Right lobe of liver (tissue), 6 donors: ENCODE measurements at places on chromosomes 5 and 9.

- no peak for DNase-seq
Measured at GRCh38 chr9:113274474-113275156, 757 bp downstream of the CDC26 start.

GRCh38 chr5:32071351-32071944, 102.7 kb downstream of the GOLPH3 start:
- no peak for DNase-seq

- DNase-seq = no peak
Measured at GRCh38 chr5:82622205-82622604, 344.1 kb upstream of the RPS23 start.

DNA sequence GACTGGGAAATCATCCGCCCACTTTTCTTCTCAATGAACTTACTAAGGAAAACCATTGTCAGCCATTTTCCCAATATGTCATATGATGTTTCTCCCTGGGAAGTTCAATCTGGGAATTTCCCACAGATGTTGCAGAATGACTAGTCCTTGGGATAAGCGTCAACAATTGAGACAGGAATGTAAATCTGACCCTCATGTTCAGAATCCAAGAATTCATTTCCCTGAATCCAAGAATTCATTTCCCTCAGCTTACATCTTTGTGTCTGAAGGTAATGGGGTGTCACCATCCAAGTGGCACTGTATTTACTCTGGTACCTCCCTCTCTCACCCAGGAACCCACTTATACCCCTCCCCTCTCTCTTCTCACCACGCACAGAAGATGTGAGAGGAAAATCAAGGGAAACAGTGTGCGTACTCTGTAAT, 7.4 kb downstream of the KLF9 start:
- DNase-seq = no peak

DNA sequence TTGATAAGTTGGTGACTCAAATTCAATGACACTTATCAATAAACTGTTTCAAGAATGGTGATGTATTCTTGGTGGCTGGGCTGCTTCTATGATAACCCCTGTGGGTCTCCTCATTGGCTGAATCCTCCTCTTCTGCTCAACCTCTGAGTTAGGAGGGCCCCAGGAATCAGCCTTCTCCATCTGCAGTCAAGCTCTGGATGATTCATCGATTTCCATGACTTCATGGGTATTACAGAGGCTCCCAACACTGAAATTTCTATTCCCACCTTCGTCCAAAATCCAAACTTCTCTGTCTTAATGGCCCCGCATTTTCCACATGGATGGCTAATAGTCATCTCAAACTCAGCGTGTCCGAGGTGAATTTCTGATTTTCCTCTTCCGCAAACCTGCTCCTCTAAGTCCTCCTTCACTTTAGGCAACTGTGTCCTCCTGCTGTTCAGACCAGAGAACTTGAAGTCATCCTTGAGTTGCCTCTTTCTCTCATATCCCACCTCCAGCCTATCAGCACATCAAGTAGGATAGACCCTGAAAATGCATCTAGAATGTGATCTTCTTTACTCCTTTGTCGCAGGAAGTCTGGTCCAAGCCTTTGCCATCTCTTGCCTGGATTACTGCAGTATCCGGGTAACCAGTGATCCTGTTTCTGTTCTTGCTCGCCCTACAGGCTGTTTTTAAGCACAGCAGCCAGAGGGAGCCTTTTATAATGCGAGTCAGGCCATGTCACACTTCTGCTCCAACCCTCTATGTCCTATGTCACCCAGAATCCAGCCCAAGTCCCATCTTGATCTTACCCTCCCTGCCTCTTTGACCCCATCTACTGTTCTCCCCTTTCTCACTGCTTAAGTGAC, 41.4 kb upstream of the IL7R start:
- DNase-seq = no peak

DNA sequence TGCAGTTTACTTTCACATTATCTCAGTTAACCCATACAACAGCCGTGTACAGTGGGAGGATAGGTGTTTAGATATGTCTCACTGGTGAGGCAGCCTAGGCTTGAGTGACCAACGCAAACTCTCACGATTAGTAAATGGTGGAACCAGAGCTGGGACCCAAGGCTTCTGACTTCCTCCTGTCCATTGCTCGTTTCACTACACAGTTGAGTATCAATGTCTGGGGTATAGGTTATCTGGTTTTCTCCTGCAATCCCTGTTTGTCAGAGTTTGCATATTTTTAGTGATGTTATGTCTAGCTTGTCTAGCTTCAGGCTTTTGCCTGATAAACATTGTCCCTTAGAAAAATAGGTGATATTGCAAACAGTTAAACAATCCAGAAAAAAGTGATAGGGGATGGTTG, 62.6 kb downstream of the NUP214 start:
- DNase-seq = no peak

- no peak for DNase-seq
Measured at GRCh38 chr5:83377131-83377865, 94.2 kb upstream of the VCAN start.

DNA sequence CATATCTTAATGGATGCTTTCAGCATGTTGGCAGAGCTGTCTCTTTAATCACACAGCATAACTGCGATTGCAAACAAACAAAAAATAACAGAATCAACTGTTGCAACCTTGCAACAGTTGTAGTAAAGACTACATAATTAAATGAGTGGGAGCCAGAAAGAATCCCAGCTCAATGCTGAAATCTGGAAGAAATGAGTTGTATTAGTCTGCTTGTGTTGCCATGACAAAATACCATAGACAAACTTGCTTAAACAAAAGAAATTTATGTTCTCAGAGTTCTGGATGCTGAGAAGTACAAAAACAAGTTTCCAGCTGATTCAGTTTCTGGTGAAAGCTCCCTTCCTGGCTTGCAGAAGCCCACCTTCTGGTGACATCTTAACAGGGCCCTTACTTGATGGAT, 260.9 kb upstream of the TUSC1 start:
- no peak for DNase-seq

DNA sequence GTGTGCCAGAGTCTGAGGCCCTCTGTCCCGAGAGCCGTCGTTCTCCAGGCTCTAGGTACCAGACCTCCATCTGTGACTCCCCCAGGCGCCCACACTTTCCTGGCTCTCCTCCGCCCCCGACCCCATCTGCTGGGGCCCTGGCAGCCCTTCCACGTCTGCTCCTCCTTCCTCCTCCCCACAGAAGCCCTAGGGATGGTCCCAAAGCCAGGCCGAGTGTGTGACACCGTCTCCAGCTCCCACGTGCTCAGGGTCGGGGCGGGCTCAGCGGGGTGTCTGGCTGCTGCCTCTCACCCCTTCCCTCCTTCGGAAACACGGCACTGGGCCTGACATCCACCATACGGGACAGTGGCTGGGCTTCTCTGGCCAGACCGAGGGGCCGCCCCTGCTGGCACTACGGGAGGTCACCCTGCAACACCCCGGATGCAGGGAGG, 20.5 kb upstream of the SLC6A19 start:
- no peak for DNase-seq

- DNase-seq = no peak
Measured at GRCh38 chr9:79658926-79659325, 87.2 kb downstream of the TLE4 start.

GRCh38 chr9:120645760-120646159, 65.8 kb upstream of the CDK5RAP2 start:
- no peak for DNase-seq

- DNase-seq = no peak
Measured at GRCh38 chr9:122814545-122814944, 13.8 kb downstream of the PDCL start.

DNA sequence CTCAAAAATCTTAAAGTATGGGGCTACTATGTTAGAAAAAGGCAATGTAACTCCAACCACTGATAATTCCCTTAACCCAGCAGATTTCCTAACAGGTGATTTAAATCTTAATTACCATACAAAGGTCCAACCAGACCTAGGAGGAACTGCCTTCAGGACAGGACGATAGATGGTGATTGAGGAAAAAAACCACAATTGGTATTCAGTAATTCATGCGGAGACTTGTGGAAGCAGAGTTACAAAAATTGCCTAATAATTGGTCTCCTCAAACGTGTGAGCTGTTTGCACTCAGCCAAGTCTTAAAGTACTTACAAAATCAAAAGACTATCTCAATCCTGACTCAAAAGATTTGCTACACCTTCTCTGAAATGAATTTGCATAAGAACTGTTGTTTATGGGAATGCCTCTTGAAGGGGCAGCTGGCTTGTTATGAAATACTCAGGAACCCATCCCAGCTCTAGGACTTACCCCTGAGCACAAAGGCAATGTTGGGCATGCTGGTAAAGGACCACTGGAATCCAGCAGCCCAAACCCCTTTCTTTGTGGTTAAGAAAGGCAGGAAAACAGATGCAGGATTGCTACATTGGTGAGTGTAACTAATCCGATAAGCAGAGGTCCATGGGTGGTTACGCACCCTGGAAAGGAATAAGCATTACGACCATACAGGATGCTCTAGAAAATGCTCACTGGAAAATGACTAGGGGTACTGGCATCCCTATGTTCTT, 26.7 kb upstream of the EPB41L4A start:
- DNase-seq = no peak

DNA sequence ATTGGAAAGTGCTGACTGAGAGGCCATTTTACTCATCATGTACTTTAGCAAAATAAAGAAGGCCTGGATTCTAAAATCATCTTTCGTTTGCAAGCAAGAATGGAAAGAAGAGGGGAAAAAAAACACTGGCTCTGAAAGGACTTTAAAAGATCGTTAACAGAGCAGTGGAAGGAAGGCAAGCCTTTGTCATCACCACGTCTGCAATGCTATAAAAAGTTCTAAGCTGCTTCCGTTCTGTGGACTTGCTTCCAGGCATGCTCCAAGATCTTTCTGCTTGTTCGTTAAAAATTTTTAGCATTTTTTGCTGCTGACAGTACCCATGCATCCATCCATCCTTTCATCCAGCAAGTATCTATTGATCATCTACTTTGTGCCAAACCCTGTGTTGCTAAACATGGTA, 226.5 kb downstream of the GABBR2 start:
- DNase-seq = no peak

- DNase-seq = no peak
Measured at GRCh38 chr9:136282272-136282861, 21.5 kb downstream of the CCDC187 start.

- DNase-seq = no peak
Measured at GRCh38 chr9:34601937-34602573, 9.8 kb downstream of the RPP25L start.

DNA sequence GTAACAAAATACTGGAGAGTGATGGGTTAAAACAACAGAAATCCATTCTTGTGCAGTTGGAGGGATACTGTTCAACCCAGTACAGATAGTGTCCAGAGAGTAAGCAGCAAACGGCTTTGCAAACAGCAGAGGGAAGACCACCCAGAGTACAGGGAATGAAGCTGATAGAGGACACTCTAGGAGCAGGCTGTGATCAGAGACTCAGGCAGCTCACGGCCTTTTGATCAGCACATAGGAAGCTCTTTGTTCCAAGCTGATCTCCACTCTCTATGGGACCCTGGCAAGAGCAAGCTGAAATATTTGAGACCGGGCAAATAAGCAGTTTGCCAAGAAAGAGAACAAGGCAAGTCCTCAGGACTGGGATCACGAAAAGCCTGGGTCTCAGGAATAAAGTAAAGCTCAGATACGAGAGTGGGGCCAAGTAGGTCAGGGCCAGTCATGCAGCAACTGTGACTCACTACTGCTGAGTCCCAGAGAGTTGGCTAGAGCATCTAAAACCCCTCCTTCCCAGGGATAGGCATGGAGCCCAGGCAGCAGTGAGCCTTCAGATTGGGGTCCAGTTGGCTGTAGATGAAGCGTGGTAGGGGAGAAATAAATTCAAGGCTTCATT, 52.4 kb downstream of the MELK start:
- no peak for DNase-seq

- DNase-seq = no peak
Measured at GRCh38 chr5:16864631-16865131, 71.4 kb downstream of the MYO10 start.

- DNase-seq = no peak
Measured at GRCh38 chr9:14433351-14434157, 119.6 kb upstream of the NFIB start.

DNA sequence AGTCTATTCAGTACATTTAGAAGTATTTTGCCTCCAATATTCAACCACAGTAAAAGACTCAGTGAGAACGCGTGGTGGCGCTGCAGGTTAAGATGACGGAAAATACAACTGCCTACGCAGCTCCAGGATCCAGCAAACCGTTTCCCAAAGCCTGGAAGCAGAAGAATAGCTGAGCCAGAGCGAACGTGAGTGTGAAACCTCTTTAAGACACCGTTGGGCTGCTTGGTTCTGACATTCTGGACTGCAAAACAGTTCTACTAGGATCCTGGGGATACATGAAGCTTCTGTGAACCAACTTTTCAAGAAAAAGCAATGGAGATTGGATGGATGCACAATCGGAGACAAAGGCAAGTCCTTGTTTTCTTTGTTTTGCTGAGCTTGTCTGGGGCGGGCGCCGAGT, at the start of gene PCDHB16:
TSS of gene PCDHB16 (plus strand) at position 140 of the 400 bp plus-strand sequence. CDS start at position 313, 173 bp downstream.
- DNase-seq = no peak

DNA sequence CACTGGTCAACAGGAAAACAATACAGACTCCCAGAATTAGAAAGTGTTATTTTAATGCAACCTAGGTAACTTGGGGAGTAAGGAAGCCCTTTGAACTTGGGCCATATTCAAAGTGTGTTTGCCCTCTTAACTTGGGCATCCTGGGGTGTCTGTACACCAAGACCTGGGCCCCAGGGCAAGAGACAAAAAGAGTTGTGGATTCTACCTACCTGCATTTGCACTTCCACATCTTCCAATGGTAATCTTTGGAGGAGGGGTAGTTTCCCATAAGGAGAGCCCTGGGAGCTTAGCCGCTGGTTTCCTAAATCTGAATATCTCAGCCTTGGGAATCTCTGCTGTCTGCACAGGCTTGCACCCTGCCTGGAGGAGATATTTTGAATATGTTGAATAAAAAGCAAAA, 8.5 kb downstream of the WNT8A start:
- DNase-seq = no peak

GRCh38 chr5:91104062-91104448, 279.1 kb downstream of the ARRDC3 start:
- no peak for DNase-seq

DNA sequence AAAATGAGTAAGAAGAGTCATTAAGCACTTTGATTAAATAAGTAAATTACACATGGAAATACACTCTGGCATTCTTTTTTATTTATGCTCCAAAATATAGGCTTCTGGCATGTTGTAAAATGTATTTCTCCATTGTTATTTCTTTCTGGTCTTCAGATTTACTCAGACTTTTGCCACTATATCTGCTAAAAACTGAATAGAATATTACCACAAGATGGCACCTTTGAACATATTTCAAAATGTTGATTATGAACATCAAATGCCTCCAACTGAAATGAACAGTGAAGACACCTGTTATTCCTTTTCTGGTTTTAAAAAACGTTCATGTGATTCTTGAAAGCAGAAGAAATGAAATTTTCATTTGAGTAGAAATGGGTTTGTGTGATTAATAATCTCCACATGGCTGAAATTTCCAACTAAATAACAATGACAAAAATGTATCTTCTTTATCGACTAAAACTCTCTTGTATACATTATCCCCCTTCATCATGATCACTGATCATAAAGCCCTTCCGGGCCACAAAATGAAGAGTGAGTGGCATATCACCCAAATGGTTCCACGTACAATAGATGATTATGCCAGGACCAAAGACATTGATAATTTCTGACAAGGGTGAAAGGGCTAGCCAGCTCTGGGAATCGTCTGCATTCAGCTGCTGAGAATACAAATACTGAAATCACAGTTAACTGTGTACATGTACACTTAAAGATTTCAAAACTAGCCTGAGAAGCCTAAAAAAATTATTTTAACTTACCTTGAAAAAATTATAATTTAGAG, 23.8 kb downstream of the TYRP1 start:
- DNase-seq = no peak
